ENCODE measurements at places on chromosomes 6 and 20.

DNA sequence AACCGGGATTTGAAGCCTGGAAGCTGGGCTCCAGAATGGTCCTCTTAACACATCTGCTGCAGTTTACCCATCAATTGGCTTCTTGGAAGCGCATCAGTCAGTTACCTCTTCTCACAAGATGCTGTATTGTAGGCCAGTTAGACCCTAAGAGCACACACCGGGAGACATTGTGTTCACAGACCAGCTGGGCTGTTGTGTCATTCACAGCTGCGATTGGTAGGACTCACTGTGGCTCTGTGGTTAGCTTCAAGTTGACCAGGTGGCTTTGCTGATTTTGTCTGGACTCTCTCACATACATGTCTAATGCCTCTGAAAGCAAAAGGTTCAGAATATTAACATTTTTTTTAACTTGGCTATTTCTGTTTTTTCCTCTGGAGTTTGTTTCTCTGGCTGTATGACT, 64.8 kb downstream of the SNX9 start:
- no peak for DNase-seq

- DNase-seq: no peak
Observed at GRCh38 chr6:55423933-55424332, 96.7 kb downstream of the GFRAL start.

DNA sequence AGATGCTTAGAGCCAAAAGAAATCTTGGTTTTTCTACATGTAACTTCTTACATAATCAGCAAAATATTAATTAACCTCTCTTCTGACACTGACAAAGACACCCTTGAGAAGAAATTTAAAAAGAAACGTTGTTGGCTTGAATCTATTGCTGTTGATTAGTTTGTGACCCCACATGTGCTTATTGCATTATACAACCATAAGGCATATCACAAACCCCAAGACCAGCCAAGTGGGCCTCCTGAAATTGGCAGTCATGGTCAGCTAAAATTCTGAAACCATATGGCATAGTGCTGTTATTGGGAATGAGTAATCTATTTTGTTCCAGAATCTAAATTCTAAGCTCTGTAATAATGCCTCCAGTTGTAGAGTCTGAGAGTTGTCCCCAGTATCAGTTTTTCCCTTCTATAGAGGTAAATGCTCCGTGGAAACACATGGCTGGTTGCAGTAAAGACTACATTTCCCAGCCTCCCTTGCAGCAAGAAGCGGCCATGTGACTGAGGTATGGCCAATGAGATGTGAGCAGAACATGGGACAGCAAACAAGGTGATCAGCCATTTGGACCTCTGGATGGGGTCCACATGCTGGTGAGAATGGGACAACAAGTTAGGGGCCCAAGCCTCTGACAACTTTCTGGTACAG, 42.3 kb upstream of the PTPN1 start:
- DNase-seq: no peak

DNA sequence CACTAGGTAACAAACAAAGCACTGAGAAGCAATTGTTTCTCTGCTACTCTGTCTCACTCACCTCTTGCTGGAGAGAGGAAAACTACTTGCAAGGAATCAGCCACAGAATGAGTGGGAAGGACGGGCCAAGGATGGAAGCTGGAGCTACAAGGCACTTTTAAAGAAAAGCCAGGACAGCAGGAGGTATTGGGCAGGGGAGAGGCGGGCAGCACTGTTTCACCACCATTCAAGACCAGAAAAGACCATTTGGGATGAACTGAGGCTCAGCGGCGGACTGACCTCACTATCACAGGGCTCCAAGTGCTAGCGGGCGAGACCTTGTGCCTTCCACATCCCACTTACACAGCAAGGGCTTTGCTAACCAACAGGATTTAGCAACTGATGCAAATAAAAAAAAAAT, 137.4 kb downstream of the IPCEF1 start:
- no peak for DNase-seq

- DNase-seq: no peak
Observed at GRCh38 chr6:161837854-161838253, 564.0 kb upstream of the AGPAT4 start.

DNA sequence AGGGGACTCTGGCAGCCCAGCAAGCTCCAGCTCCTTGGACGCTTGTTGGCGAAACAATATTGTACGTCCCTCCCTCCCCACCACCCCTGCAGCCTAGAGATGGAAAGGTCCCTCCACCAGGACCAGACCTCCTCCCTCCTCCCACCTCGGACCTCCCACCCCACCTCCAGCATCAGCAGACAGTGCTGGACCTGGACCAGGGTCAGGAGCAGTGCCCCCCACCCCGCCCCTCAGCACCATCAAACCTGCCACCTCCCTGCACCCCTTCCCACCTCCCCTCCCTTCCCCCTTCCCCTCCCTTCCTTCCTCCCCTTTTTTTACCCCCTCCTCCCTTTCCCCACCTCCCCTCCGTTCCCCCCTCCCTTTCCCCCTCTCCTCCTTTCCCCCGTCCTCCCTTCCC, 98.4 kb downstream of the TAF4 start:
- DNase-seq: no peak

DNA sequence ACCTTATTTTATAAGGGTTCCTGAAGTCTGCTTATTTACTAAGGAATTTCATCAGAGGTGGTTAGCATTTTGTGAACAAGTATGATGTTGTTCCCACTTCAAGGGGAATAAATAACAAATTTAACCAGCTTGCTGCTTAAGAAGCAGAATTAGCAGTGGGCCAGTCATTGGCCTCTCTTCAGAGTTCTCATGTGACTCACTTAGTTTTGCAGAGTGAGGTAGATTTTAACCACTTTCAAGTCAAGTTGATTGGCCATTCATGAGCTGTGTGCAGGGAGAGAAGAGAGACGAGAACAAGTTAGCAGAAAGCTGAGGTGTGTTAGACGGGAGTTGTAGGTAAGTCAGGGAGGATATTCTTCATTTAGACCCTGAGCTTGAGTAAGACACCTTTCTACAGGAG, 18.1 kb downstream of the TOP1 start:
- no peak for DNase-seq

- no peak for DNase-seq
Observed at GRCh38 chr6:102026649-102027048, 633.1 kb downstream of the GRIK2 start.

GRCh38 chr6:166487148-166487547, 99.3 kb downstream of the RAMACL start:
- DNase-seq: no peak

DNA sequence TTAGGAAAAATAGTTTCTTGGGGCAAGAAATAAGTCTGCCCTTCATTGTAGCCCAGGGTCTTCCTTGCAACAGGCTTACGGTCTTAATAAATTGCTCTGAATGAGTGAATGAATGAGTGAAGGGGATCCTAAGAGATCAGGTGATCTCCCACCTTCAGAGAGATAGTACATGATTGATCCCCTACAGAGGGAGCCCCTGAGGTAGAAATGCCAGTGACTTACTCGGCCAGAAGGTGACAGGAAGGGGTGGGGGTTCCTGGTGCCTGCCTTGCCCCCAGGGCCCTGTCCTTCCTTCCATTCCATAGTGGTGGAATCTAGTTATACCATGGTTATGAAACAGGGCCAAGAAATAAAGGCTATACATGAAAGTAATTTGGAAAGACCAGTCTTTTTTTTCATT, 215.3 kb upstream of the SSTR4 start:
- DNase-seq: no peak

GRCh38 chr6:139591075-139591865, 216.8 kb upstream of the CITED2 start:
- no peak for DNase-seq

- DNase-seq: no peak
Observed at GRCh38 chr6:123962508-123962907, 158.8 kb downstream of the NKAIN2 start.

DNA sequence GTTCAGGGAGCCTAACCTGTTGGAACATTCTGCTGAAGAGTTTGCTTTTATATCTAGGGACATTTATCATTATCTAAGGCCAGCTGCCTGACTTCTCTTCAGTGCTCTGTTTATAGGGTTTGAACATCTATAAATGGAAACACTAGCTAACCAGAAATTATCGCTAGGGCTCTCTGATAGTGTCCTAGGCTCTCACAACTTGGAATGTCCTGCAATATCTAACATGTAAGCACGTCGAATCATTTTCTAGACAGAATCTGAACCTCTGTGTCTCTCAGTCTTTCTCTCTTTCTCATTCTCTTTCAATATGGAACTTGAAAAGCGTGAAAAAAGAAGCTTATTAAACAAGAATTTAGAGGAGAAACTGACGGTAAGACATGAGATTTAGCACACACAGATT, 92.5 kb upstream of the MLIP start:
- DNase-seq: no peak

DNA sequence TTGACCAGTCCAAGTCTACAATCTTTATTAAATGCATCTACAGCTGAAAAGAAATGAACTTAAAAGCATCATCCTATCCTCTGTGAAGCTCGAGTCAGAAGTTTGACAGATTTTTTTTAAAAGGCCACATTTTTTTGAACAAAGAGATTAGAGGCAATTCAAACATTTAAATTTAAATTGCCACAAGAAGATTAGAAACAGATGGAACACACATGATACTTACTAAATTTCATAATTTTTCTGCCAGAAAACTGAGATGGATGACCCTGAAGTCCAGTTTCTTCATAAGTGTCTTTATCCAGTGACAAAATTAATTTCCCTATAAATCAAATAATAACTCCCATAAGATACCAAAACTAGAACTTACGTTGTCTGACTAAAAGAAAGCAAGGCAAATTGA, 4.3 kb downstream of the RPP40 start:
- DNase-seq: no peak

DNA sequence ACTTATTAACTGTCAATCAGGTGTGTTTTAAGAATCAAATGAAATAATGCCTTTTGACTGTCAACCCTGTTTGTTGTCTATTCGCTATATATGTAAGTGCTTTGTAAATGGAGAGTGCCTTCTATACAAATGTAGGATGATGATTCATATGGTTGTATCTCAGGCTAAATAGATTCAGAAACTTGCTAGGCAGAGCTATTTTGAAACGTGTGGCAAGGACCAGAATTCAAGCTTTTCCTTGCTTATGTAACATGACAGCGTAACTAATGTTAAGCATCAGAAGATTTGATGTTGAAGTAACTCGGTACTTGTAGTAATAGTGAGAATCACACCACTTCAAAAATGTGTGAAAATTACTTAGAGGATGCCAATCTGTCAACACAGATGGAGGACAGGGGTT, 3.4 kb downstream of the OGFRL1 start:
- DNase-seq: no peak

DNA sequence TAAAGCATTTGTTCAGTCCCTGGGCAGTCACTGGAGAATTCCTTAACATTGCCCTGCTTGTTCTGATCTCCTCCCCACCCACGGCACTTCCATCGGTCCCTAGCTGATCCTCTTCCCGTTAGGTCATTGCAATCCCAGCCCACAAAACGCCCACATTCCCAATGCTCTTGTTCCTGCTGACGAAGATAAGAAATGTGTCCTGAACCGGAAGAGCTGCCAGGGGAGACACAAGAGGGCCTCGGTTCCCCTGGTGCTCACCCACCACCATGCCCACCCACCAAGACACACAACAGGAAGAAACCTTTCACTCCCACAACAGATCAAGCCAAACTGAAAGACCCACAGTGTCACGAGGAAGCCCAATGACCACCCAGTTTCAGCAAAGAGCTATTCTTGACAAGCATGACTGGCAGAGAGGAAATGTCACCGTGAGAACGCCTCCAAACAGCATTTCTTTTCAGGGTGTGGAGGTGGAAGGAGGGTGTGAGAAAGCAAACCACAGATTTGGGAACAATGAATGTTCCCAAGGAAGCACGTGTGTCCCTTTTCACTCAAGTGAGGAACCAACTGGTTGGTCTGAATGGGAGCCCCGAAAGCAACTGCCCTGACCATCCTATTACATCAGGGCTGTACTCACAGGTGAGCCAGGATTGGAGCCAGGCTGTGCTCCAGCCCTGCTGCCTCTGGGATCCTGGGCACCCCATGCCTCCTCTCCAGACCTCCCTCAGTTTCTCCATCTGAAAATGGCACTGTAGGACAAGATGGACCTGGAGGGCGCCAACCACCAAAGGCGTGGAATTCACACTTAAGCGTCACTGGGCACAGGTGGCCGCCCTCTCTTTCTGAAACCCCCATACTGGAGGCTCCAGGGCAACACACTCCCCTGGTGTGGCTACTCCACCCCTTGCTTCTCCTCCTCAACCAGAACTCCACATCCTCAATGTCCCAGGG, 97.5 kb downstream of the ZMYND8 start:
- no peak for DNase-seq

GRCh38 chr20:43188234-43188653, 1.5 kb downstream of the PTPRT start:
- DNase-seq: no peak

DNA sequence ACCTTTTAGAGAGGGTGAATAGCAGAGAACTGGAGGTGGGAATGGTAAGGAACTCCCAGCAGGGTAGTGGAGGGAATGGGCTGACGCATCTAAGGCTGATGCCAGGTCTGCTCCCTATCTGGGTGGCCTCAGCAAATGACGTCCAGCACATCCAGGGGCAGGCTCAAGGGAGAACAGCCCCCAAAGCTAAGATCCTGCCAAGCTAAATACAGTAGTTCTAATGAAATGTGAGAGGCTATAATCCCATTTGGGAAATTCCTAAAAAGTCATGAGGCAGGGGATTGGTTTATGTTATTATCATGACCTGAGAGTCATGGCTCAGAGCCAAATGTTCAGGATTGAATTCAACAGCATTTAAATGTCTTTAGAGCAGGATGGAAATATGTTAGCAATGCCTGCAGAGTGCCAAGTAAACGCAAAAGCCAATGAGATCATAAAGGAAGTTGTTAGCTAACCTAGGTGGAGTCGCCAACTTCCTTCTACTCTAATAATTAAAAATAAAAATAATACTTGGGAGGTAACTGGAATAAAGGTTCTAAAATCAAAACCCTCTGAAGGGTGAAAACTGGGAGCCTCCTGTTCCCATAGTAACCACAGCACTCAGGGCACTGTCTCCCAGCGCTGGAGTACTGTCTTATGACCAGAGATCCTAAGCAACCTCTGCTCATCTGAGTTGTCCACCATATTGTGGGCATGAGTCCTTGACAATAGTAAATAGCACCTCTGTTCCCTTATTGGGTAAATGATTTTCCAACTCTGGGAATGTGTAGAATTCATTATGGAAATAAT, 34.8 kb downstream of the IYD start:
- DNase-seq: peak; percentile 94

GRCh38 chr20:46214824-46215488, 93.3 kb downstream of the CDH22 start:
- no peak for DNase-seq

DNA sequence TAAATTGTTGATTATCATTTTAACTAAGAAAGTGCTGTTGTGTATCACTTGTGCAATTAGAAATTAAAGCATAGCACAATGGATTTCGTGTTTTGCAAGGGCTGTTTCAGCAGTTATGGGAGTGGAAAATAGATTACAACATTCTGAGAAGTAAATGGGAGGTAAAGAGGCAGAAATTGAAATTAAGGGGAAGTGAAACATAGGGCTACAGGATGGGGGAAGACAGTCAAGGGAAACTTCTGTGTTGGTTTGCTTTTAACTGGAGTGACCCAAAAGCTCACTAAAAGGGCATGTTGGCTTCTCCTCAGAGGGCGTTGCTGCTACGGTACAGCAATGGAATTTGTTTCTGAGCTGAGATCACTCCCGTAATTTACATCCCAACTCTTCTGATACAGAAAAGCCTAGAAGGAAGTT, 147.5 kb downstream of the BCAS1 start:
- no peak for DNase-seq

All from skeletal muscle cell (primary cell).